ENCODE measurements at places on chromosomes 2 and 18.

GRCh38 chr18:35026407-35027061 lies 14.7 kb upstream of the MAPRE2 start:
- DNase-seq: no peak

- no peak for DNase-seq
Measured at GRCh38 chr2:101311696-101312017, 3.2 kb upstream of the RNF149 start.

GRCh38 chr2:120979921-120980320 lies 244.3 kb downstream of the GLI2 start:
- DNase-seq: no peak

- DNase-seq: no peak
Measured at GRCh38 chr2:136809998-136810397, 44.7 kb downstream of the THSD7B start.

GRCh38 chr2:3036432-3037125 lies 341.0 kb downstream of the EIPR1 start:
- no peak for DNase-seq

DNA sequence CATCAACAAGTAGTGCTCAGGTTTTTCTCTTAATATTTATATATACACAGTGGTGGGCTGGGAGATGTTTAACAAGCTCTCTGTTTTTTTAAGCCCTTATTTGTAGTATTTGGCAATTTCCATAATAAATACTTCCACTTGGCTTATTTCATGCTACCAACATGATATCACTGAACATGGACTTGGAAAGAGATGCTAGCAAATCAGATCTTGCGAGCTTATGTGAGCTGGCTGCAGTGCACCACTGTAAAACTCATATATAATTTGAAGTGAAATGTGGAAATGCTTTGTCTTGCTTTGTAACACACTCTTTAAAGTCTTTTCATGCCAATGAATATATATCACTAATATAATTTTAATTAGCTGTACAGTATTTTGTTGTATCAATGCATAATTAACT lies 155.7 kb downstream of the ALK start:
- no peak for DNase-seq

DNA sequence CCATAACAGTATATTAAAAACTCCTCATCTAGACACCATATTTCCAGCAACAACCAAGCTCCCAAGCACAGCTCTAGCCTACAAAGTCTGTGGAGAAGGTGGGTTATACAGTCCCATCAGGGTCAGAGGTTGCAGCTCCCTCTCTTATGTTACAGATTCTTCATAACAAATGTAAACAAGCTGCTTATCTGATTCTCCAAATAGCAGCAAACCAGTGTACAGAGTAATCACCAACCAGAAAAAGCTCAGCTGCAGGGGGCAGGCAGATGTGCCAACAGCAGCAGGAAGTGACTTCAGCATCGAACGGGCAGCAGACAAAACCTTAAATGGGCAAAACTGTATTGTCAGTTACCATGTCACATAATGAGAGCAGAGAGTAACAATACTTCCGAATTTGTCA lies 52.9 kb upstream of the NABP1 start:
- DNase-seq: no peak

- DNase-seq: no peak
Measured at GRCh38 chr2:227219312-227220105, 55.1 kb downstream of the COL4A3 start.

- no peak for DNase-seq
Measured at GRCh38 chr2:18440141-18440661, 120.3 kb downstream of the RDH14 start.

GRCh38 chr2:45789317-45789716 lies 137.8 kb downstream of the PRKCE start:
- no peak for DNase-seq

DNA sequence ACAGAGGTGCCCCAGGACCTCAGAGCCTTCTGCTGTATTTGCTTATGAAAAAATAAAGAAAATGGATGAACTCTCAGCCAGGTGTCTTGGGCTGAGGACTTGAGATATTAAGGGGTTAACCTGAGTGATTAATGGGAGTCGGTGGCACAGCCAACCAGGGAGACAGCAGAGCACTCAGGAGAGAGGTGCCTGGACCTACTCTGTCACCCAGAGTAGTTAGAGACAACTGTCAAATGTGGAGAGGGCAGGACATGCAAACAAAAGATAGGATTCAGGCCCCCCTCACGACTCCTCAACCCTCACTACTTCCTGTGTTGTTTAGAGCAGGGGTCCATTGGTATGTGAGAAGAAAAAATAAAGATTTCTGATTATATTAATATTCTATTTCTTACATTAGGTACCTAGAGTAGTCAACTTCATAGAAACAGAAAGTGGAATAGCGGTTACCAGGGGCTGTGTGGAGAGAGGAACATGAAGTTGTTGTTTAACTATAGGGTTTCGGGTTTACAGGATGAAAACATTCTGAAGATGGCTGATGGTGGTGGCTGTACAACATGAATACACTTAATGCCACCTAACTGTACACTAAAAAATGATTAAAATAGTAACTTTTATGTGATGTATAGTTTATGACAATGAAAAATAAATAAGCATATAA lies 28.6 kb upstream of the CETN1 start:
- no peak for DNase-seq

DNA sequence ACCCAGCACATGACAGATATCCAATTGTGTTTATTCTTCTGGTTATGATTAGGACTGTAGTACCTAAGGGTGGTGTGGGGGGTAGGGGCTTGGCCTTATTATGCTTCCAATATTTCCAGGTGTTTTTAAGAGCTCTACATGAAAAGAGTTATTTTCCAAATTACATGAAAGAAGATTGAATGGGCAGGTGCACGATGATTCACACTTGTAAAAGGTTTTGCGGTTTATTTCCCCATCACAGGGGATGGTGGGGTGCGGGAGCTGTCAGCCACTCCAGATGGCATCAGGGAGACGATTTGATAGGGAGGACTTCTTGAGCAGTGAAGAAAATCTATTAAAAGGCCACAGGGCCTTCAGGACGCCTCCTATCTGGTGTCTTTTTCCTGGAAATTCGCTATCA lies 15.1 kb upstream of the CCBE1 start:
- no peak for DNase-seq

- no peak for DNase-seq
Measured at GRCh38 chr2:127361929-127362885, 25.6 kb downstream of the MAP3K2 start.

DNA sequence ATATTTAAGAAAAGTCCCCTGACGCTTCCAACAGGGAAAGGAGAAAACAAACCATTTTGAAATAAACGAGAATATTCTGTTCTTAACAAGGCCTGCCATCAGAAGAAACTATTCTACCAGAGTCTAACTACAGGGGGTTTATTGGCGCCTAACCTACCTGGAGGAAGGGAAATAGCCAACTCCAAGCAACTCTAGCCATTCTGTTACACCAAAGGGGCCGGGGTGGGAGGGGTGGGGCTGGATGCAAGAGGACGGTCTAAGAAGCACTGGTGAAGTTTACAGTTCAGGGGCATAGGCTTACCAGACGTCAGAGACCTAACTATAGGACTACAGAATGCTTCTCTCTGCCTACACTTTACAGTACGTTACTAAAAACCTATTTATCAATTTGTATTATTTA lies 60.5 kb upstream of the GALNT5 start:
- DNase-seq: no peak

- no peak for DNase-seq
Measured at GRCh38 chr2:182910965-182911364, 44.5 kb upstream of the FRZB start.

- DNase-seq: no peak
Measured at GRCh38 chr2:97880334-97880733, 115.4 kb downstream of the TMEM131 start.

GRCh38 chr2:112006076-112006410 lies 49.0 kb upstream of the TMEM87B start:
- DNase-seq: no peak

GRCh38 chr18:8688216-8688800 lies 17.0 kb upstream of the MTCL1 start:
- no peak for DNase-seq

DNA sequence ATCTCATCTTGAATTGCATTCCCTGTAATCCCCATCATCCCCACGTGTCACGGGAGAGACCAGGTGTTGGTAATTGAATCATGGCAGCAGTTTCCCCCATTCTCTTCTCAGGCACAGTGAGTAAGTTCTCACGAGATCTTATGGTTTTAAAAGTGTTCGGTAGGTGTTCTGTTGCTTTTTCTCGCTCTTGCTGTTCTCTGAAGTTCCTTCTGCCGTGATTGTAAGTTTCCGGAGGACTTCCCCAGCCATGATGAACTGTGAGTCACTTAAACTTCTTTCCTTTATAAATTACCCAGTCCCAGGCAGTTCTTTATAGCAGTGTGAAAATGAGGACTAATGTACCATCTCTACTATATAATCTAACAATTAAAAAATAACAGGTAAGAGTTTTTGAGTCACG lies 409.9 kb upstream of the NRXN1 start:
- DNase-seq: no peak

DNA sequence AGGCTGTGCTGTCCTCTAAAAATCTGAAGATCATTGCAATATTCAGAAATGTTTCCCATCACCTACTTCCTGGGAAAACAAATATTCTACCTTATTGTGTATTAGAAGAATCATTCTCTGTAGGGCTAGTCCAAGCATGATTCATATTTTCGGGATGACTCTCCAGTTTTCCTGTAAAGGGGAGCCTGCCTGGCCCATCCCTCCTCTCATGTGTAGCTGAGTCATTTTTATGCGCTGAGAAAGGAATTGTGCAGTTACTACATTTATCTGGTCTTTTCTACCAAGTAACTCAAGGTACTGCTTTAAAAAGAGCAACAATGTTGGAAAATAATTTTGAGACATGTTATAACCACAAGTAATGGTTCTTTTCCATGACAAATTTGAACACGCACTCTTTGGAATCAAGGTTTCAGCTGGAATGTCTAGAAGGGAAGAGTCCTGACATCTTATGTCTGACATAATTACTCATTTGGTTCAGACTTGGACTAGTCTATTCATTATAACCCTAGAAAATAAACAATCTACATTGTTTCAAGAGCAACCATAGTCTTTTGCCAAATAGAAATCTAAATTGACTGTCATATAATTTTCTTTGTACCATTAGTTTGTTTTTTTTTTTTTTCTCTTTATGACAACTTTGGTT lies 6.6 kb downstream of the DSG3 start:
- peak; percentile 31 for DNase-seq

DNA sequence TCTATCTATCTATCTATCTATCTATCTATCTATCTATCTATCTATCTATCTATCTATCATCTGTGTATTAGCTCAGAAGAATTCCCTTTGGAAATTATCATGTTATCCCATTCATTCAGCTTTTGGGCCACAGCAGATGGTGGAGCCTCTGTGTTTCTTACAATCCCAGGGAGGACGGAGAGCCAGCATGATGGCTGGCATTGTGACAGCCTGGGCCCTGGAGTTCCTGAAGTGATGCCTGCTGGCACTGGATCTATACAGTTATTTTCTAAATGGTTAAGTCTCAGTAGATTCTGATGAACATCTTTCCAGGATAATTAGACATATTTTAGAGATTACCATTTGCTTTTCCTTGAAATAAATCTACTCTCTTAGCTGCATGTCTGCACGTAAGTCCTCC lies 385.4 kb upstream of the NXPH2 start:
- no peak for DNase-seq

- DNase-seq: peak; percentile 7
Measured at GRCh38 chr2:60555066-60555782, 1.8 kb upstream of the BCL11A start.

GRCh38 chr2:204264621-204265140 lies 280.6 kb upstream of the PARD3B start:
- no peak for DNase-seq

GRCh38 chr2:165544897-165545296 lies 75.4 kb downstream of the CSRNP3 start:
- no peak for DNase-seq

- DNase-seq: no peak
Measured at GRCh38 chr2:170306293-170306873, 128.4 kb downstream of the MYO3B start.

DNA sequence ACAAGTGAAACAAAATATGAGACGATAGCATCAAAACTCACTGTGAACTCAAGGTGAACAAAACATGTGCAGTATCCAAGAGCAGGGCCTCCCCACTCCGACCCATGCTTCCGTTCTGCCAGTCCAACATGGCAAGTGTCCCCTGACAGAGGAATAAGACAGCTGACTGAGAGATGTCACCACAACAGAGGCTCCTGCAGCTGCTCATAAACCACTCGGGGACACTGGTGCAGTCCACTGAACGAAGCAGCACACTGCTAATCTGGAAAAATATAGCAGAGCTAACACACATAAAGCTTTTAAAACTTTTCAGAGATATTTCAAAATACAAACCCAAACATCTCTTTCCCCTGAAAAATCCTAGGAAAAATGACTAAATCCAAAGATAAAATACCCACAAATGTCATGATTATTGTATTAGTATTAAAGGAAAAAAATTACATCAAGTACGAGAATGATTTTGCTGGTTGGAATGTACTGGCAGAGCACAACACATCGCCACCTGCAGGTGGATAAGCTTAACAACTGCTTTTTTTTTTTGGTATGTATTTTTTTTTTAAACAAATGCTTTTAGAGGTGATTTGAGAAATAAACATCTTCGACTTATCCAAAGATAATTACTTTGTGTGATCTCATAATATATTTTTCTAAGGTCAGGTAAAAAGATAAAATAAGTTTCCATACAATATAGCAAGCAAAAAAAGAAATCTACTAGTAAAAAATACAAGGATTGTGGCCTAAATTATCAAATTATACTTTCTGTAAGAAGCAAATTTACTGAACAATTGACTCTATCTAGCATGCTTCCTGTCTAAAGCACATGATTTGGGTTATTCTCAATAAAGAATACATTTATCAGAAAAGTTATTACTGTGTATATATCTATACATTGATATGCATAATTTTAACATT lies 18.6 kb downstream of the THADA start:
- DNase-seq: peak; percentile 66

GRCh38 chr2:3293221-3293620 lies 84.4 kb downstream of the EIPR1 start:
- DNase-seq: no peak

- peak; percentile 94 for DNase-seq
Measured at GRCh38 chr2:176582990-176583481, 313.8 kb downstream of the MTX2 start.

GRCh38 chr18:24127735-24128134 lies 11.1 kb upstream of the CABYR start:
- no peak for DNase-seq

GRCh38 chr2:191862156-191862775 lies 15.4 kb upstream of the CAVIN2 start:
- no peak for DNase-seq

DNA sequence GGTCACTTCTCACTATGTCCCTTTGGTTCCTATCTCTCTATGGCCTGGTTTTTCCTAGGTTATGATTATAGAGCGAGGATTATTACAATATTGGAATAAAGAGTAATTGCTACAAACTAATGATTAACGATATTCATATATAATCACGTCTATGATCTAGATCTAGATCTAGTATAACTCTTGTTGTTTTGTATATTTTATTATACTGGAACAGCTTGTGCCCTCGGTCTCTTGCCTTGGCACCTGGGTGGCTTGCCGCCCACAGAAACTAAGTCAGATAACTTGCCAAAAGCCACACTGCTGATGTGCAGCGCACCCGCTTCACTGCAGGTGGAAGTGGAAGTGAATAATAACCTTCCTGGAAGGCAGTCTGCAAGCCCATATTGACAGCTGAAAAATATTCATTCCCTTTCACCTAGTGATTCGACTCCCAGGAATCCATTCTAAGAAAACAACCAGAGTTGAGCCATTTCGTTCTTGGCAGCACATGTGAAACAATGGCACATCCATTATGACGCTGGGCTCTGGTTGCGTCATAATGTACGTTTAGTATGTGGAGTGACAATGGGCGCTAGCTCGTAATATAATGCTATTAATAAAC lies 725 bp upstream of the ANKRD53 start:
- no peak for DNase-seq
